Activated CD4-positive, alpha-beta T cell treated with anti-CD3 and anti-CD28 coated beads, Interleukin-2, amount 50 U/mL, for 16 hours (primary cell): ENCODE measurements at places on chromosomes 6 and 20.
A peak's percentile ranks its signal among the peaks of the same experiment; 100 is the strongest.

GRCh38 chr6:130116273-130116672, 97.9 kb downstream of the L3MBTL3 start:
- DNase-seq = no peak

GRCh38 chr20:51462566-51463276, 79.8 kb downstream of the NFATC2 start:
- DNase-seq = no peak

GRCh38 chr6:39309942-39310531, 4.2 kb downstream of the KCNK17 start:
- peak; percentile 70 for DNase-seq

- DNase-seq = no peak
Measured at GRCh38 chr6:141884850-141885249, 247.9 kb upstream of the GJE1 start.

- DNase-seq = peak; percentile 25
Measured at GRCh38 chr6:79946272-79947190, 822 bp downstream of the ELOVL4 start.

DNA sequence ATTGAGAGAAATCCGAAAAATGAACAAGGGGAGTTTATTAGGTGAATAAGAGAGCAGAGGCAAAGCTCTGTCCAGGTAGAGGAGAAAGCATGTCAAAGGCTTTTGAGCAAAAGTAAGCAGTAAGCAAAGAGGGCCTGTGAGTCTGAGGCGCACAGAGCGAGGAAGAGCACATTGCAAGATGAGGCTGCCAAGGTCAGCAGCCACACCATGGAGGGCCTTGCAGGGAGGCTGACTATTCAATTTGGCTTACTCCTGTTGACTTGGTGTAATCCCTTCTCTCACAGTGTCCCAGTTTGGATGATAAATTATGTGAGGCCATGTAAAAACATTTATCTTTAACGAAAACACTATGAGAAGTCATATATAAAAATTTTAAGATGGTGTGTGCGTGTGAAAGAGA, 32.4 kb downstream of the SESN1 start:
- no peak for DNase-seq

GRCh38 chr6:57435475-57436160, 118.2 kb downstream of the PRIM2 start:
- DNase-seq = no peak

- DNase-seq = no peak
Measured at GRCh38 chr20:63005862-63006539, 763 bp downstream of the BHLHE23 start.

DNA sequence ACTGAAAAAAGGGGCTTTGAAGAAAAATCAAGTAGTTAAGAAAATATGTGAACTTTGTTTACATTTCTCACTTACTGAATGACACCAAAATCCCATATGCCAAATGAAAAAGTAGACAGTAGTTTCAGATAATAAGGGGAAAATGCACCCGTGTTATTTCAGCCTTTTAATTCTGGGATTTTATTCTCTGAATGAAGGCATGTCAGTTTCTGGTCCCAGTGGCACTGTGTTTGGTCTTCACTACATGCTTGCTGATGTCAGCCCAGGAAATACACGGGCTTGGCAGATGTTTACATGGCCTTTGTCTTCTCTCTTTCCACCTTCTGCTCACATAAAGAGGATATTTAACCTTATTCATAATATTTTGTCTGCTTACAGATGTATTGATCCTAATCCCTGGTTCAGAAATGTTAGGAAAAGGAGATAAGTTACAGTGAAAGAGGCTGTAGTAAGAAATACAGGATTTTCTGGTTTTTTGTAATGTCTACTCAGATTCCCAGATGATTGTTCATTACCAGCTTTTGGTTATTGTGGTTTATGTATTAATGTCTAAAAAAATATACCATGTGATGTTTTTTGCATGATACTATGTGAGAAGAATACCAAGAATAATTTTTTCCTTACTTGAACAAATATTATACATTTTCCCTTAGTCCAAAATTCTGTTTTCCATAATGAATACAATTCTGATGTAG, 27.7 kb downstream of the DSE start:
- no peak for DNase-seq

DNA sequence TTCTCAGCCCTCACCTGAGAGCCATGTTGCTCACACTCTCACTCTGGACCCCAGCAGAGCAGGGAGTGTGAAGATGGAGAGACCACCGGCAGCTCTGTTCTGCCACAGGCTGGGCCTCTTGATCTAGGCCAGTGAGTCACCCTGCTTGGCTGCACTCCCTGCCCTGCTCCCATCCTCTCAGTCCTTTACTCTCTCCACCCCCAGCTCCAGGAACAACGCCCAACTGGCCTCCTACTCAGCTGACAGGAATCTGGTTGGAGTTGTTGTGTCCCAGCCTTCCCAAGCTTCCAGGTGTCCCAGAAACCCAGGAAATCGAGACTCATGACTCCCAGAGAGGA, at the start of gene PSORS1C1:
PSORS1C1 (plus strand) TSS at position 260 of the 338 bp plus-strand sequence. CDS start 14,833 bp downstream, outside the sequence.
- no peak for DNase-seq

DNA sequence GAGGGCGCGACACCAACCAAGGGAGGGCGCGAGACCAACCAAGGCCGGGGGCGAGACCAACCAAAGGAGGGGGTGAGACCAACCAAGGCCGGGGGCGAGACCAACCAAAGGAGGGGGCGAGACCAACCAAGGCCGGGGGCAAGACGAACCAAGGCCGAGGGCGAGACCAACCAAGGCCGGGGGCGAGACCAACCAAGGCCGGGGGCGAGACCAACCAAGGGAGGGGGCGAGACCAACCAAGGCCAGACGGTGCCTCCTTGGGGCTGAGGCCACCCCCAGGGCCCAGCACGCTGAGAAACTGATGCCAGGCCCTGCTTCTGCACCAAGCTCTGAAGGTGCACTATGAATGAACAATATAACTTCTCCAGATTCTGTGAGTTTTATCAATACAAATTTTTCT, 87.2 kb downstream of the TAF4 start:
- DNase-seq = no peak

GRCh38 chr6:52499681-52500236, 77.1 kb downstream of the TRAM2 start:
- no peak for DNase-seq
